ENCODE measurements at places on chromosomes 5 and 9.

GRCh38 chr5:122773619-122774018 is 1.3 kb upstream of the SNX2 start:
- DNase-seq: no peak

DNA sequence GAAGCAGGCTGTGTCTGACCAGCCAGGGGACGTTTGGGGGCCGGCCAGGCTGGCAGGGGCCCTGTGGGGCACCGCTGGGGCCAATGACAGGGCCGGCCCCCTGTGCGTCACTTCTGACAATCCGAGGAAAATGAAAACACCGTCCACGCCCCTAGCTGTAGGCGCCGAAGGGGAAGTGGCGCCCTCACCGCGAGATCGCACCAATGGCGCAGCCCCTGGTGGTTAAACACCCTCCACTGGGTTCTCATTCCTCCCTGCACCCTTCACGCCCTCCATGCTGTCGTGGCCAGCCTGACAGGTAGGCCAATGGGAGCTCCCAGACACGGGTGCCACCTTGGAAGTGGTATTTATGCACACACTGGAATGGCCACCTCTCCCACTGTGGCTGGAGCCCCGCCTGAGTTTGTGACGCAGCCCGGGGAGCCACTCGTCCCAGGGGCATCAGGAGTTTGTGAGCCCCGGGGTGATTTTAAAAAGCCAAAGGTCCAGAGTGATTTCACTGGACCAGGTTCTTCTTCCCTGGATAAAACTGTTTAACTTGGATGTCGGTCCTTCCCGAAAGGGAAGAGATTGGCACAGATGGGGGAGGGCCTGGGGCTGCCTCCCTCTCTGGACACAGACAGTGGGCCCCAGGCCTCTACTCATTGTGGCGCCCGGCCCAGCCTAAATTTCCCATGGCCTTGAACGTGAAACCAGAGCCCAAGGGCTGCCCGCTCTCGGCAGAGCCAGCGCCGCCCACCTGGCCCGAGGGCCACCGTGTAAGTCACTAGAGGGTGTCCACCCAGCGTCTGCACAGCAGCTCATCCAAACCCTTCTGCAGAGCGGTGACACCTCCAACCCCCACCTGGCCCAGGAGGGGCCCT is 49.7 kb downstream of the NKD2 start:
- DNase-seq: no peak

DNA sequence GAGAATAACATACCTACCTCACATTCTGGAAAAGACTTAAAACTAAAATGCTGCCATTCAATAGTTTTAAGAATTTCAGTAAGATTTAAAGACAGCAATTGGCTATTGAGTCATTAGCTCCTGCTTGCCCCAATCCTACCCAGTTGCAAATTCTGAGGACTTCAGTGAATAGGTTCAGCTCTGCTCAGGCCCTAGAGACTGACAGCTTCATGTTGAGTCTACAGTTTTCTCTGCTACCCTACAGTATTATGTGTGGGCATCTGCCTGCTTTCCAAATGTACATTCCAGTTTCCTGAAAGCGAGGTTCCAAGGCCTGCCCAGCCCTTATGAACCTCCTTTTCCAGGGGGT is 61.5 kb downstream of the ARSB start:
- no peak for DNase-seq

GRCh38 chr9:33620738-33621439 is 96.8 kb downstream of the ANKRD18B start:
- DNase-seq: no peak

- no peak for DNase-seq
These were observed 38.8 kb downstream of the MRPL36 start for GRCh38 chr5:1760656-1761452.

- DNase-seq: no peak
These were observed 71.7 kb upstream of the KLF9 start for GRCh38 chr9:70486127-70486526.

DNA sequence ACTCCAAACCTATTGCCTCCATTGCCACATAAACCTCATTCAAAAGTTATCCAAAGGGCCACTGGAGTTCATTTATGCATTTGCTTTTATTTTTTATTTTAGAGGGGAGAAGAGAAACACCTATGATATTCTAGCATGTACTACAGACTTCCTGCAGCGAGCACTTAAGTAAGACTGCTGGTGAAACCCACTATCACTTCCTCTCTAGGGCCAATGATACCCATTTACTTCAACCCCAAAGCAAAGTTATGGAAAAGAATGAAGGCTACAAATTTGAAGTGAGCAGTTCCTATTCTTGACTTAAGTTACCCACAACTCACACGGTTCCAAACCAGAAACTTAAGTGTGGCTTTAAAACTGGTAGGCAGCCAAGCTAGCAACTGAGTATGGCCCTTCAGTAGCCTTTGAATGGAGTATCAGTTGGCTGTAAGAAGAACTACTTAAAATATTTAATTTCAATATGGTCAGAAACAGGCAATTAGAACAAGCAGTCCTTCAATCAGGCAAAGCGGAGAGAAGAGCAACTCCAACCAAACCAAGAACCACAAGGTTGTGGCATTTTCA is 94.1 kb downstream of the GPR21 start:
- no peak for DNase-seq

- no peak for DNase-seq
These were observed 137.1 kb downstream of the FOXD1 start for GRCh38 chr5:73311291-73312110.

- DNase-seq: no peak
These were observed 47.3 kb upstream of the SUB1 start for GRCh38 chr5:32538031-32538547.

- DNase-seq: no peak
These were observed 19.6 kb downstream of the SH2D3C start for GRCh38 chr9:127758843-127759242.

GRCh38 chr5:149207831-149208230 is 63.8 kb upstream of the AFAP1L1 start:
- no peak for DNase-seq

DNA sequence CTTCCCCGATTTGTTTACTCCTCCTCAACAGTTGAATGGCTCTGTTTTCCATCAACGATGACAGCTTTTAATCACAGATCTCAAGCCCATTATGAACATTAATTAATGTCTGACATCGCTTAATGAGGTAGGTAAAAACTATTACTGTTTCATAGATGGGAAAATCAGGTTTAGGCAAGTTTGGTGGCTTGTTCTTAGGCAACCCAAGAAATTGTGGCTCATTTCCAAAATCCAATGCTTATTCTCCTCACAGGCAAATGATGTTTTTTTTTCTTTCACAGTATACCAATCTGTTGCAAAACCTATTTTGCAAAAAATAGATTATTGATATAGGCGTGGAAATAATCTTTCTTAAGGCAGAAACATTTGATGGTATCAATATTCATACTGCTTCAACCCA is 70.8 kb upstream of the CHD1 start:
- no peak for DNase-seq

GRCh38 chr9:136110082-136111061 is 8.3 kb downstream of the TMEM250 start:
- DNase-seq: no peak

DNA sequence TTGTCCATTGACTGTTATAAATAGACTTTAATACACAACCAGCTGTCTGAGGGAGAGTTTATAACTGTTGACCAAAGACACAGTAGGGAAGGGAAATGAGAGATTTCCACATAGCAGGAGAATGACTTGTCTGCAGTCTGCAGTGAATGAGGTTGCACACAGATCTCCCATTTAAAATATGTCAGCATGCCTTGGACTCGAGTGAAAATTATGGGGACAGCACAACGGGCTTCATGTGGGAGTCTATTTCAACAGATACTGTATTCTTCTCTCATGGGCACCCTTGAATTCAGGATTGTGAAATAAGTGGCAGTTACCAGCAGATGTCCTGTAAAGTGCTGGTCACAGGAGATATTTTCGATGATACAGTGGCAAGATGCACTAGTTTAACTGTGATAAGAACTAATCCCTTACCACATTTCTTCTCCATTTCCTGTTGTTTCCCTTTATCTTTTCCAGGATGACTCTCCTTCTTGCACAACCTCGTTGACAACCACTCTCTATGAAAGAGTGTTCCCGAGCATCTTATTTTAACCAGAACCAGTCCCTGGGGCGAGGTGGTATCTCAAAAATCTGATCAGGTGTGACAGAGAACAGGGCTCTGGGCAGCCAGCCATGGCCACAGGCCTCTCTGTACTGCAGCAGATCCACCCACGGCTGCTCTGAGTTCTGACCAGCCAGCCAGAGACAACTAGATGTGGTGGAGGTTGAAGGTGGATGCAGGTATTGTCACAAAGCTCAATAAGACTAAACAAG is 51.5 kb upstream of the MAP3K1 start:
- DNase-seq: no peak

GRCh38 chr5:74503-75109 is 17.4 kb upstream of the PLEKHG4B start:
- DNase-seq: no peak

- no peak for DNase-seq
These were observed 210.6 kb downstream of the MARCHF11 start for GRCh38 chr5:15968993-15969392.

- DNase-seq: no peak
These were observed 66.3 kb upstream of the TJP2 start for GRCh38 chr9:69107771-69108170.

- DNase-seq: no peak
These were observed 49.3 kb downstream of the COL15A1 start for GRCh38 chr9:98992885-98993569.

GRCh38 chr9:92748233-92748497 is 16.5 kb downstream of the BICD2 start:
- DNase-seq: no peak

GRCh38 chr5:1291611-1292080 is 3.2 kb downstream of the TERT start:
- no peak for DNase-seq

GRCh38 chr5:108251350-108251749 is 130.5 kb downstream of the FBXL17 start:
- no peak for DNase-seq

DNA sequence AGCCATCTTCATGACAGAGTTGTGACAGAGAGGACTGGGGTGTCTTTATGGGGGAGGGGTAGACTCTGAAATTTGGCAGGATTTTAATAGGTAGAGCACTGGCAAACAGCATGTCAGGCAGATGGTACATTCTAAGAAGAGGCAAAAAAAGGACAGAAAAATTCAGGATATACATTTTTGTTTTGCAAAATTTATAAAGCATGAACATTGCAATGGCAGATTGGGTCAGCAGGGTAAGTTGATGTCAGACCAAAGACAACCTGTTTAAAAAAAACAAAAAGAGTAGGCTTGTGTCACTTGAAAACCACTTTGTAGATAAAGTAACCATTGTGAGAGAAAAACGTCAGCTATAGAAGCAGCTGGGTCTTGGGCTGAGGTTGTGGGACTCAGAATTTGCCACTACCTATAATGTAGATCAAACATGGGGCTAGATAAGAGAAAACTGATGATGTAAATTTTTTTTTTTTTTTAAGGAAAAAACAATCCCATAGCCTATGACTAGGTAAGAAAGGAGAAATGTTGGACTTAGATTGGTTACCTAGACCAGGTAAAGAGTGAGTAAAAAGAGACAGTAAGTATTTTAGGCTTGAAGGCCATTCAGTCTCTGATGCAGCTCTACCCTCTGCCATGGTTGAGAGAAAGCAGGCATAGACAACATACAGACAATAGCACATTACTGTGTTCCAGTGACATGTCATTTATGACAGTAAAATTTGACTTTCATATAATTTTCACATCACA is 8.3 kb downstream of the CAMK4 start:
- no peak for DNase-seq

DNA sequence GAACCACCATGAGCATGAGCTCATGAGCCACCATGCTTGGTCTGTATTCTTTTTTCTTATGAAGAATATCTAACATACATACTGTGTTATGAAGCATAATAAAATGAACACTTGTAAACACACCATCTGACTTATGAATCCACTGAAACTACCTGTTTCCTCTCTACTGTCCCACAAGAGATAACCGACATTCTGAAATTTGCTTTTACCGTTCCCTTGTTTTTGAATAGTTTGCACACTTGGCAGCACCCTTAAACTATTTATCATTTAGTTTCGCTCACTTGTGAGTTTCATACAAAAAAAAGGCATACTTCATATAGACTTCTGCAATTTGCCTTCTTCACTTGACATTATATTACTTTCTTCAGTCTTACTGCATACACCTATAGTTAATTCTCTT is 8.9 kb downstream of the LARS1 start:
- no peak for DNase-seq

DNA sequence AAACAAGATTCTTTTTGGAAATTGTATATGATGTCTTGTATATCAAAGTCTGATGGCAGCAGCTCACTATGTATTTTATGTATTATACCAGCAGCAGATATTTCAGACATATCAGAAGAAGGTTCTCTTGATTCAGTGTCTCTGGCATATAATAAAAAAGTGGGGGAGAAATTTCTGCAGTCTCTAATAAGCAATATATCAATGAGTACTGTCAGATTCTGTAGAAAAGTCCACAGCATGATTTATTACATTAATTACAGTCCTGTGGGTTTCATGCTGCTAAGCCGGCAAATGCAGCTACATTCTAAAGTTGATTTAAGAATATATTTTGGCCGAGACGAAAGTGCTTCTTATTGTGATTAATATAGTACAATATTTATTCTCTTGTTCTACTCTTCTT is 113.1 kb downstream of the KIAA1958 start:
- DNase-seq: no peak

DNA sequence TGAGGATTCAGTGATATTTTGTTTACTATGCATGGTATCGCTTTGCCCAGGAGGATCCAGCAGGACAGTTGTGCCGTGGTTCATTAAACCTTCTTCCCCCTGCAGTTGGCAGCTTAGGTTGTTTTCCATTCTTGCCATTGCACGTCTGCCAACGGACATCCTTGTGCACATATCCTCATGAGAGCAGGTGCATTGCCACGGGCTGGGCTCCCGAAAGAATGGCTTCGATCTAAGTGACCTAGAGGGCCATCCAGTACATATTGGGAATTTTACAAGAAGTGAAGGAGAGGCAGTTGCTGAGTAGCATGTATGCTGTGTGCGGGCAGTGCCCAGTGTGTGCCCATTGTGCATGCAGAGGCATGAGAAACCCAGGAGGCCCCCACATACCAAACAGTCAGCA is 22.1 kb downstream of the HRH2 start:
- DNase-seq: no peak

DNA sequence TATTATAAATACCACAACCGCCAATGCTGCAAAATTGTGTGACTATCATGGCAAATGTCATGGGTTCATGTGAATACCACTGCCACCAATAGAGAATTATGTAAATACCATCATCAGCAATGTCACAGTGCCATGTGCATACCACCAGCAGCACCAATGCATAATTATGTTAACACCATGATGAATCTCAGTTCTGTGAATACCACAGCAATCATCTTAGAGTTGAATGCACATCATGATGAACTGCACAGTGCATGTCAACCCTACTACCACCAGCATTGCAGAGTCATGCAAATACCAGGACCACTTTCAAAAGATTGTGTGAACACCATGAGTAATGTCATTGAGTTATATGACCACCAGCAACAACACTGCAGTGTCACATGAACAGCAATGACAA is 63.2 kb downstream of the SHC3 start:
- DNase-seq: no peak

Data from stimulated activated CD8-positive, alpha-beta memory T cell treated with anti-CD3 and anti-CD28 coated beads, Interleukin-7, amount 100 ng/mL, for 24 hours (primary cell).